ENCODE measurements at places on chromosomes 13 and 19. TPM values are rescaled to one million over a fixed set of nuclear protein-coding genes. Genes with fewer than 3 reads are reported as not detected.

Gene ATP4A
- total RNA-seq = 0.24 TPM

Gene ZNF507
- total RNA-seq = 29.2 TPM

Gene IGFL2
- total RNA-seq = not detected

Gene SPINT2
- 283 TPM for total RNA-seq

Gene ZSCAN5A
- 12.5 TPM for total RNA-seq

GRCh38 chr19:3184847-3185460 lies 776 bp upstream of the NCLN start:
- H3K4me1 ChIP-seq = no peaks in the 10 kb centered on the region
- no peak overlapping the region for H3K27ac ChIP-seq
- H3K4me3 ChIP-seq = peak overlapping the region; percentile 90

DNA sequence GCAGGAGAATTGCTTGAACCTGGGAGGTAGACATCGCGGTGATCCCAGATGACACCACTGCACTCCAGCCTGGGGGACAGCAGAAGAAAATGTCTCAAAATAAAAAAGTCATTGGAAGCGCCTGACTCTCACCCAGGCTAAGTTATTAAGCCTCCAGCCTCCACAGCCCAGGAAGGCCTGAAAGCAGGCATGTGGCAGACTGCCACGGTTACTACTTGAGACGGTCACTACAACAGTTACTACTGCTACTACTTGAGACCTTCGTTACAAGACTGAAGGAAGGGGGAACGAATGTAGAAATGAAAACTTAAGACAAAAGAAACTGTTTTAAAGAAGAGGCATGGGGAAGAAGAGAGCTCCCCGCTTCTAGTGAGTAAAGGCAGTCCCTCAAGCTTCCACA lies 9.6 kb downstream of the PRR22 start:
- H3K36me3 ChIP-seq = no peaks in the 10 kb centered on the region
- H3K27ac ChIP-seq = no peak overlapping the region
- no peak overlapping the region for H3K4me3 ChIP-seq
- DNase-seq = no peak

DNA sequence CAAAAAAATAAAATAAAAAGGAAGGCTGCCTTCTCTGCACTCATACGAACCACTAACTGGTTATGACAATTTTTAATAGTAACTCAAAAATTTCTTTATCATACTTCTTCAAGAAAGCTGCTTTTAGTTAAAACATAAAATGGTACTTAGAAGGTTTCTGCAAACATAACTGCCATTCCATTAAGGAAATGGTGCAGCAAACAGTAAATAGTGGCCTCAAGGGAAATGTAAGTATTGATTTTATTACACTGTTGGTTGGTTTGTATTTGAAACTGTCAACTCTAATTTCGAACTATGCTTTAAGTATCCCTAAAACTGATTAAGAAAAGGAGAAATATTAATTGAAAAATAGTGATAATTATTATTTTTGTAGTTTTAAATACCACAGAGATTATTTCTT lies 278.0 kb downstream of the DACH1 start:
- no peaks in the 10 kb centered on the region for H3K4me1 ChIP-seq
- H3K27me3 ChIP-seq = no peaks in the 10 kb centered on the region
- no peak overlapping the region for H3K27ac ChIP-seq
- no peak overlapping the region for H3K4me3 ChIP-seq

DNA sequence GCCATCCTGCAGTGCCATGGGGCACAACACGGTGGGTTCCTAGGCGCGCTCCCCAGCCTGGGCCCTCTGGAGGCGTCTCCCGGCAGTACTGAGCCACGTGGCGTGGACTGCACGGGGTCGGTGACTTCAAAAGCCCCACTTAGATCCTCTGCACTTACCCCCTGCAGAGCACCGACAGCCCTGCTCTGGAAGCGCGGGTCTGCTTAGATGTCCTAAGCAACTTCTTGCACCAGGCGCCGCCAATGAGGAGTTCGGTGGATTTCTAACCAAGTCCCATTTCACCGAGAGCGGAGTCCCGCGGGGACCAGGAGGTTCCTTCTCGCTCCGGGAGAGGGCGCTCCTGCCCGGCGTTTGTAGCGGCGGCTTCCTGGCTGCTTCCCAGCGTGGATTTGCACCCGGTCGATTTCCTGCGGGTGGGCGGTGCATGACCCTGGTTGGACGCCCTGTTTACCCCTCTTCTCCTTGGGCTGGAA lies 25.2 kb upstream of the ZNF845 start:
- H3K27me3 ChIP-seq = no peaks in the 10 kb centered on the region
- DNase-seq = peak; percentile 89
- no peaks in the 10 kb centered on the region for H3K4me1 ChIP-seq
- H3K36me3 ChIP-seq = no peaks in the 10 kb centered on the region
- peak overlapping the region; percentile 44 for H3K4me3 ChIP-seq

DNA sequence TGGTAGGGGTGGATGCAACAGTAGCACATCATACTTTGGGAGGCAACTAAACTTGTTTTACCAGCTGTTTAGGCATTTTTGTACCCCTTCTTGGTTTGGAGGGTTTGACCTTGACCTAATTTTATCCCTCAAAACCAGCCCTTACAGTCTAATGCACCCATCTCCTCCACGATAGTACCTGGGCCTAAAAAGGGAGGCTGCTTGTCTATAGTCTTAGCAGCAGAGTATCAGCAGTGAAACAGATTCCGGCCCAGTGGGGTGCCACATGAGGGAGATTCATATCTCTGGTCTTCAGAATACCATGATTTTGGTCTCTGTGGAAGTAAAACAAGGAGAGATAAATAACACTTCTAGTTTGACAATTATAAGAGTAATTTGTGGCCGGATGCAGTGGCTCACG lies 39.5 kb upstream of the ATP12A start:
- no peak for DNase-seq
- no peak overlapping the region for H3K4me3 ChIP-seq
- no peak overlapping the region for H3K27ac ChIP-seq
- no peaks in the 10 kb centered on the region for H3K27me3 ChIP-seq
- H3K36me3 ChIP-seq = no peaks in the 10 kb centered on the region

DNA sequence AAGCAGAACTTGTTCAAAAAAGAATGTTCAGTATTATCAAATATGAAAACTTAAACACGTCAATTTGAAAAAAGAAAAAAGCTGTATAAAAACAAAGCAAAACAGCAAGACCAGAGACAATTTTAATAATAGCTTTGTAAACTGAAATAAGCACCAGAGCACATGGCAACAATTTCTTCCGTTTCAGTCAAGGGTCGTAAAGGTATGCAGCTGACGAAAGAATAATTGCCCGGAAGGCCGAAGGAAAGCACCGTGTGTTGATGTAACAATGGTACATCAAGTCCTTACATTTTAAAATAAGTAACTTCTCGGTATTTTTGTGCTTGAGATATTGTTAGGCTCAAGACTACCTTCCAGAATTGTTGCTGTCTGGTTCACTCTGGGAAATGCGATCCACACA lies 1.7 kb downstream of the PROSER1 start:
- peak overlapping the region; percentile 90 for H3K4me3 ChIP-seq
- H3K27me3 ChIP-seq = no peaks in the 10 kb centered on the region
- peaks cover 11% of the 10 kb centered on the region for H3K36me3 ChIP-seq

GRCh38 chr13:109494925-109495369 lies 291.4 kb downstream of the IRS2 start:
- H3K4me3 ChIP-seq = no peak overlapping the region
- 0 out of 3 replicates have a peak, but pooled peaks cover 2% of the 10 kb centered on the region for H3K36me3 ChIP-seq
- H3K27me3 ChIP-seq = no peaks in the 10 kb centered on the region
- H3K4me1 ChIP-seq = no peaks in the 10 kb centered on the region
- no peak overlapping the region for H3K27ac ChIP-seq

GRCh38 chr19:43759515-43759914 lies 4.8 kb upstream of the SMG9 start:
- no peak for DNase-seq
- H3K27me3 ChIP-seq = no peaks in the 10 kb centered on the region
- H3K4me3 ChIP-seq = no peak overlapping the region
- H3K36me3 ChIP-seq = peaks cover 7% of the 10 kb centered on the region

DNA sequence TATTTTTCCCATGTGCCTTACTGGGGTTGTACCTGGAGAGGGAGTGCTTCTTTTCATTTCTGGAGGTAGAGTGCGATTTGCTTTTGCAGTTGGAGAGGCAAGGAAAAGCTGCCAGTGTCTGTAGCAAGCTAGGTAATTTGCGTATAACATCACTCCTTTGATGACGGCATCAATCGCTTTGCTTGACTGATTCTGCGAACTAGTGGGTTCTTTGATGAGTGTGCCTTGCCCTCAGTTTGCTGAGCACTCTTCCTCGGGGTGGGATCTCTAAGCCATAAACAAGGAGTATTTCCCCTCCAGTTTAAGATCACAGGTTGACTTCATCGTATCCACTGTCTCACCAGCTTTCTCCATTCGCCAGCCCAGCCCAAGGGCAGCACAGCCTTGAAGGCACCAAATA lies 344.5 kb downstream of the KCNRG start:
- no peak for DNase-seq
- no peak overlapping the region for H3K27ac ChIP-seq
- H3K4me1 ChIP-seq = no peaks in the 10 kb centered on the region
- H3K36me3 ChIP-seq = no peaks in the 10 kb centered on the region

DNA sequence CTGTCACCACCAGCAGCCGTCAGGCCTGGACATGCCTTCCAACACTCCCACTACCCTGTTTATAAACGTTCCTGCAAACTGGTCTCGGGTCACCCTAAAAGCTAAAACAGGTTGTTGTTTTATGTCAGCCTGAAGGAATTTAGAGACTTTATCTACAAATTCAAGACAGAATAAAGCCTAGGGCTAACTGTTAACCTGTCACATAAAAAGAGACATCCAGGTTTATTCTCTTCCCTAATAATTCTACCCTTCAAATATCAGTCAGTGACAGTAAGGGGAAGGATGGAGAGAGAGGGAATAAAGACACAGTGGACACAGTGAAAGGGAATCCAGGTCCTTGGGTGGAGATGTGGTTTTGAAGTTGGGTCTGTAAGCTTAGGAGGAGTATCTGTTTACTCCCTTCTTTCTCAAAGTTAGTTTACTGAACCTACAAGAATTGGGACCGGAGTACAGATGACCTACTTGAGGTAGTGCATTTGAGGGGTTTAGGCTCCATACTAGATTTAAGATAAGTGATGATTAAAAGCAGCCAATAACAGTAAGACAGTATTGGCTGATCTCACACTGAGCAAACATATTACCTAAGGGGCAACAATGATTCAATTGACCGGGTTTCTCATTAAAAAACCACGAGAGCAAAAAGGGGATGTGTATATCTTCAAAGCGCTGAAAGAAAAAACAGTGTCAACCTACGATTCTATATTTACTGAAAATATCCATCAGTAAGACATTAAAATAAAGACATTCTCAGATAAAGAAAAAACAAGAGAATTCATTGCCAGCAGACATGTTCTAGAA lies 142.7 kb downstream of the USP12 start:
- H3K4me1 ChIP-seq = no peaks in the 10 kb centered on the region
- no peak overlapping the region for H3K4me3 ChIP-seq
- no peak overlapping the region for H3K27ac ChIP-seq
- no peak for DNase-seq
- no peaks in the 10 kb centered on the region for H3K27me3 ChIP-seq

DNA sequence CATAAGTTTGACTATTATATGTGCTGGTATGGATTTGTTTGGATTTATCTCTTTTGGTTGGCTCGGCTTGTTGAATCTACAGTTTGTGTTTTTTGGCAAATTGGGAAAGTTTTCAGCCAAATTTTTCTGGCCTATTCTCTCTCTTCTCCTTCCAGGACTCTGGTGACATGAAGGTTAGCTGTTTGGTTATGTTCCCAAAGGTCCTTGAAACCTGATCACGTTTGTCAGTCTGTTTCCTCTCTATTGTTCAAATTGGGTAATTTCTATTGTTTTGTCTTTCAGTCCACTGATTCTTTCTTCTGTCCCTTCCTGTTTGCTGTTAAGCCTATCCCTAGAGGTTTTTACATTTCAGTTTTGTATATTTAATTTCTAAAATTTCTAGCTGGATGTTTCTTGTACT lies 81.5 kb upstream of the SHISA2 start:
- H3K27ac ChIP-seq = no peak overlapping the region
- H3K36me3 ChIP-seq = no peaks in the 10 kb centered on the region
- no peaks in the 10 kb centered on the region for H3K27me3 ChIP-seq
- H3K4me3 ChIP-seq = no peak overlapping the region
- peaks cover 5% of the 10 kb centered on the region for H3K4me1 ChIP-seq
- no peak for DNase-seq

- no peak overlapping the region for H3K27ac ChIP-seq
- no peak for DNase-seq
- no peaks in the 10 kb centered on the region for H3K36me3 ChIP-seq
- H3K4me3 ChIP-seq = no peak overlapping the region
- H3K27me3 ChIP-seq = no peaks in the 10 kb centered on the region
These were observed 44.3 kb upstream of the SLC15A1 start for GRCh38 chr13:98796798-98797197.

DNA sequence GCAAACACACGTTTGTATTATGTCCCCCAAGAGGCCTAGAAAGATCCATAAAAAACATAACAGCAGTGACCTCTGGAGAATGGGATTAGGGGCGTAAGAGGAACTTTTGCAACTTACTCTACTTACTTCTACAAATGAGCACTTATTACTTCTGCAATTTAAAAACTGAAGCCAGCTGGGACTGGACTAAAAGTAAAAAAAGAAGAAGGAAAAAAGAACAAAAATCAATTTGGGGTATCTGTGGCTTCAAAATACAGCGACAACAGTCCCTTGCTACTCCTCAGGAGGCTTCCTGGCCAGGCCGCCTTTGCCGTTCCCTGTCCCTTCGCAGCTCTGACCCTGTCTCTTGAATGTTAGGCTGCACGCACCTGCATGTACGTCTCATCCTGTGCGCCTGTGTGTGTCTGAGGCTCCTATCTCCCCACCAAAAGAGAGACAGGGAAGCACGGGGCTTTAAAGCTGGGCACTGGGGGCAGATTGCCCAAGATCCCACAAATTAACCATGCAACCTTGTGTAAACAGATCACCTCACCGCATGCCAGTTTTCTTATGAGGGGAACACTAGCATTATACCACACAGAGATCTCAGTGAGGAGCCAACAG lies 12.1 kb upstream of the FKRP start:
- no peaks in the 10 kb centered on the region for H3K27me3 ChIP-seq
- DNase-seq = no peak
- no peak overlapping the region for H3K4me3 ChIP-seq
- no peaks in the 10 kb centered on the region for H3K4me1 ChIP-seq
- no peak overlapping the region for H3K27ac ChIP-seq
- H3K36me3 ChIP-seq = peaks cover 47% of the 10 kb centered on the region

- H3K4me3 ChIP-seq = no peak overlapping the region
- H3K36me3 ChIP-seq = no peaks in the 10 kb centered on the region
- no peak overlapping the region for H3K27ac ChIP-seq
These were observed 8.3 kb downstream of the RFX2 start for GRCh38 chr19:6101991-6102390.

DNA sequence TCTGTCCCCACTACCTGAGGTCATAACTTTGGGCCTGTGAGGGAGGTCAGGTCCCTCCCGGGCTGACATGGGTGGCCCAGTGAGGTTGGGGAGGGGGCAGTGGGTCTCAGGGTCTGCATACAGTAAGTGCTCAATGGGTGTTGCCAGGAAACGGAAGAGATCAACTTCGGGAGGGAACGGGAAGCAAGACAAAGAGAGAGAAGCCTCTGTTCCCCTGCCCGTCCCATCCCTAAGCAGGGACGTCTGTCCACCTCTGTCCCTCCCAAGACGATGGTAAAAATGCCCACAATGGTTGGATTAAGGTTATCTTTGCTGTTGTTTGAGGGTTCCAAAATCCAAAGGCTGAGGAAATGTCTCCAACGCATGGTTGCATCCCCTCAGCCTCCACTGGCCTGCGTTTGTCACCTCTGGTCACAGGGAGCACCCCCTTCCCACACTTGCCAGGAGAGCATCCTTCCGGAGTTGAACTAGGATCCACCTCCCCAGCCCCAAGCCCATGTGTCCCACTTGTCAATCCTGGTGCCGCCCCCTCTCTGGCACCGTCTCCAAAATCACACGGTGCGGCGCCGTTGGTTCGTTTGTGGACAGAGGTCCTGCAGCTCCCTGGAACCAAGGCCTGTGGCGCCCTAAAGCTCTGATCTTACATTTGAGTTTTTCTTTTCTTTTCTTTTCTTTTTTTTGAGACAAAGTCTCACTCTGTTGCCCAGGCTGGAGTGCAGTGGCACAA lies 774 bp upstream of the HOMER3 start:
- no peaks in the 10 kb centered on the region for H3K27me3 ChIP-seq
- no peaks in the 10 kb centered on the region for H3K4me1 ChIP-seq
- DNase-seq = peak; percentile 55

Data from H9 (cell line).